Kidney glomerular epithelial cell (primary cell): ENCODE measurements at places on chromosomes 16 and 17.

DNA sequence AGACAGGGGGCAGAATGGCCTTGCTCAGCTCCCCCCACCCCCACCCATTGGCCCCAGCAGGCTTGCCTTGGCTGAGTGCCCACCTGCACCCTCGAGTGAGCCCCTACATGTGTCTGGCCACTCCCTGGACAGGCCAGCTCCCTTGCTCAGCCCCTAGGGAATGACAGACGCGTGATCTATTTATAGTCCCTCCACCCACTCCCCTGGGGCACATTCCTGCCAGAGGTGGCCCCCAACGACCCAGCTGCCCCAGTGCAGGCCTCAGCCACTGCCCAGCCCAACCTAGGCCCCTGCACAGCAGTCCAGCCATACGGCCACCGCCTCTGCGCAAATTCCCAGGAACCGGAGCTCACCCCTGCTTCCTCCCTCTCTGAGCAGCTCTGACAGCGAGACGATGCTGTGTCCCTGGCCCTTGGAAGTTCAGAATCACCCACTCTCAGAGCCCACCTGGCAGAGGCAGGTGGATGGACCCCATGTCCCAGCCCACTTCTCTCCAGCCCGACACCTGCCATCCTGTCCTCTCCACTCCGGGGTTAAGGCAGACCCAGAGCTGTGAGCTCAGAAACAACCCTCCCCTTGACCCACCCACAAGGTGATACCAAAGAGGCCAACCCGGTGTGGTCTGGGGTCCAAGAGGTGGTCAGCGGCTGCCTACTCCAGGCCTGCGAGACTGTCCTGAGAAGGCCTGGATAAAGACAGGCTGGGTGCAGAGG lies 11.5 kb upstream of the P2RX1 start:
- DNase-seq, result no peak

DNA sequence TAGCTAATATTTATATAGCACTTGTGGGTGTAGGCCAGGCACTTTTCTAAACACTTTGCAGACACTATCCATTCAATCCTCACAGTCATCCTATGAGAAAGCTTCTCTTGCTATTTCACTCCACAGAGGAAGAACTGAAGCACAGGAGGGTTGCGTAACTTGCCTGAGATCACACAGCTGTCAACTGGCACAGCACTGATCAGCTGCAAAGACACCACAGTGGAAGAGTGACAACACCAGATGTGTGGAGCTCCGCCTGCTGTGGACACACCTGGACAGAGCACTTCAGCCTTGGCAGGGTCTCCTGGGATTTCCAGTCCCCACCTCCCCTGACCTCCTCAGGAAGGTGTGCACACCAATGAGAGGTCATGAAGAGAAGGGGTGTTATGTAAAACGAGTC lies 13.3 kb upstream of the CNEP1R1 start:
- no peak for DNase-seq

- DNase-seq, result no peak
Observed at GRCh38 chr16:89334988-89335802, 117.7 kb downstream of the ZNF778 start.

DNA sequence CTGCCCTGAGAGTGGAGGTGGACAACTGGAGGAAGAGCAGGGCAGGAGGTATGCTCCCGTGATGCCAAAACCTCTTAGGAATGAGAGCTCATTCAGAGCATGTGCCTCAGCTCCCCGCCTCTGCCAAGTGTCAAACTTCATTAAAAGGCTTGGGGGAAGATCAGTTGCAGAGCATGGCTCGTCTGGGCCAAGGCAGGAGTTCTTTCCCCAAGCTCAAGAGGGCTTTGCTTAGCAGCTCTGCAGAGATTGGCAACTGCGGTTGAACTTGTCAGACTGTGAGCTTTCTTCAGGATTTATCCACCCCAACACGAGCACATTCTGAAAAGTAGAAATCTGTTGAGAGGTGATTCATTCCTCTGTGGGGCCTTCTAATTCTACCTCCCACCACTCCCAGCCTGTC lies 248.1 kb downstream of the HS3ST3A1 start:
- DNase-seq, result no peak

DNA sequence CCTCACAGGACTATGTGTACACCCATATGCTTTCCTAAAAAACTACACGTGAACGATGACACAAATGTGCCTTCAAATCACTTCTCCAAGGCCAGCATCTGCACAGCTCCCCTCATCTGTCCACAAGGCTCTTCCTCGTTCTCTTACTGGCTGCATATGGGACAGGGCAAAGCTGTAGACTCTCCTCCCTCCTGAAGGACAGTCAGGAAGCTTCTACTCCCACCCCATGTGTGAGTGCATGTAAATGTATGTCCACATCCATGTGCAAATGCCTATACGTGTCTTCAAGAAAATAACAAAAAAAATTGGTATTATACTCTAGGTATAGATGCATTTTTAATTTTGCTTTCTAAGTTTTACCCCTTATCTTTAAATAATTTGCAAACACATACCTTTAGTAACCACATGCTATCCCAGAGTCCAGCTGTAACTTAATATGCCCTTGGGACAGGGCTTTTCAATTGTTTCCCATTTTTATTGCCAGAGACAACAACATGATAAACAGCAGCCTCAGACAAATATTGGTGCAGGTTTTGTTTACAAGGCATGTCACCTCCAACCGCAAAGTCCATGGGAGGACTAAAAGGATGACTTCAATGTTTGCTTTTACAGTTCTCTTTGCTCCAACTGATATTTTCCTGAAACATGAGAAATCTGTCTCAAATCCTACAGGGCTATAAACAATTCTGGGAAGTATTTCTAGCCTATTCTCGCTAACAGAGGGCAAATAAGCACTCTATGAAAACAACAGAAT lies 31.6 kb upstream of the FAAP100 start:
- no peak for DNase-seq

DNA sequence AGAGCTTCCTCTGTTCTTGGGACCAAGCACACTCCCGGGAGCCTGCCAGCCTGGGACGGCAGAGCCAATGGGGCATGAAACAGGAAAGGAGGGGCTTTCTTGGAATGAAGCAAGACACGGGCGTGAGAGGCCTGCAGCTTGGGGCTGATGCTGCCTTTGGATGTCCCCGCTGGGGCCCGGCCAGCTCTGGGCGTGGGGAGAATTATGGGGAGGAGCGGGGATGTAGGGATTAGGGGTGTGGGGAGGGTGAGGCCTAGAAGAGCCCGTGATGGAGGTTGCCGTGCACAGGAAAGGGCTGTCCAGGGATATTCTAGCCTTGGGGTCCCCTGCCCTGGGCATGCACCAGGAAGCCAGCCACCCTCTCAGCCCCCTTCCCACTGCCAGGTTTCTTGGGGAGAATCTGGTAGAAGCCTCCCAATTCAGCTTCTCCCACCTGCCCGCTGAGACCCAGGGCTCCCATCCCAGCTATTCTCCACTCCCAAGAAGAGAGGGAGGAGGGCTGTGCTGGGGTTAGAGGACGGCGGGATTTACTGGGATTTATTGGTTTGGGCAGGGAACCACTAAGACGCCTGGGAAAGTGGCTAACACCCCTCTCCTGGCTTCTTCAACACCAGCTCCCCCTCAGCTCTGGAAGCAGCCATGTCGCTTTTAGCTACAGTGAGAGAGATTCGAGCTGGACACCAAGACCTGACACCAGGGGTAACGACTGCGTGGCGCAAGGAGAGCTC lies 20.0 kb upstream of the NXPH3 start:
- no peak for DNase-seq

GRCh38 chr17:82031303-82031884 lies at the start of gene RAC3:
RAC3 (plus strand) TSS chr17:82031678; CDS start chr17:82031762, 84 bp downstream.
- DNase-seq, result no peak

- DNase-seq, result no peak
Observed at GRCh38 chr16:88886845-88887521, 20.5 kb upstream of the PABPN1L start.
